ENCODE measurements at places on chromosomes 3 and 15.
A peak's percentile ranks its signal among the peaks of the same experiment; 100 is the strongest.

- DNase-seq, result no peak
Observed at GRCh38 chr3:145384307-145384706, 776.7 kb downstream of the PLOD2 start.

- DNase-seq, result no peak
Observed at GRCh38 chr15:92415639-92416297, 22.1 kb downstream of the ST8SIA2 start.

DNA sequence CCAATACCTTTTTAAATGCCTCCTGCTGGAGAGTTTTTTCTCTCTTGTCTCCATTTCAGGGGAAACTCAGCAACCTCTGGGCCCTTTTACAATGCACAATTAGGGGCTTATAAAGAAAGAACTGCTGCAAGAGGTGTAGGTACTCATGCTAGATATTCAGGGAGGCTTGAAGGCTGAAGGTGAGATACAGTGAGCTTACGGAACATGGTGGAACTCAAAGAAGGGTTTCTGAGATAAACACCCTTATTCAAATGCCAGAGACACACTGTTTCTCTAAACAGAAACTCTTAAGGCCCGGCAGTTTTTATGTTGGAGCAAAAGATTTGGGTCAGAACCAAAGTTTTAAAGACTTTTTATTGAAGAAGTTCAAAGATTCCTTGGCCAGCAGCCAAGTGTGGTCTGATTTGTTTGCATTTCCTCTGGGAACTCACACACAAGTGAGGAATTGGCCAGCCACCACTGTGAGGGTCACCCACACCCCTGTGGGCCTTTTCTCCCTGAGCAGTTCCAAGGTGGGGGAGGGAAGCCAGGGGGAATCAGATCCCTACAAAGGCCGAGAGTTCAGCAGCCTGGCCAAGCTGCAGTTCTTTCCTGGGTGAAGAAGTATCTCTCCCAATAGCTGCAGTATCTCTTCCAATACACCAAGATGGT, 47.8 kb downstream of the TNFAIP8L3 start:
- no peak for DNase-seq

GRCh38 chr15:65901336-65901735, 32.0 kb downstream of the RAB11A start:
- no peak for DNase-seq

DNA sequence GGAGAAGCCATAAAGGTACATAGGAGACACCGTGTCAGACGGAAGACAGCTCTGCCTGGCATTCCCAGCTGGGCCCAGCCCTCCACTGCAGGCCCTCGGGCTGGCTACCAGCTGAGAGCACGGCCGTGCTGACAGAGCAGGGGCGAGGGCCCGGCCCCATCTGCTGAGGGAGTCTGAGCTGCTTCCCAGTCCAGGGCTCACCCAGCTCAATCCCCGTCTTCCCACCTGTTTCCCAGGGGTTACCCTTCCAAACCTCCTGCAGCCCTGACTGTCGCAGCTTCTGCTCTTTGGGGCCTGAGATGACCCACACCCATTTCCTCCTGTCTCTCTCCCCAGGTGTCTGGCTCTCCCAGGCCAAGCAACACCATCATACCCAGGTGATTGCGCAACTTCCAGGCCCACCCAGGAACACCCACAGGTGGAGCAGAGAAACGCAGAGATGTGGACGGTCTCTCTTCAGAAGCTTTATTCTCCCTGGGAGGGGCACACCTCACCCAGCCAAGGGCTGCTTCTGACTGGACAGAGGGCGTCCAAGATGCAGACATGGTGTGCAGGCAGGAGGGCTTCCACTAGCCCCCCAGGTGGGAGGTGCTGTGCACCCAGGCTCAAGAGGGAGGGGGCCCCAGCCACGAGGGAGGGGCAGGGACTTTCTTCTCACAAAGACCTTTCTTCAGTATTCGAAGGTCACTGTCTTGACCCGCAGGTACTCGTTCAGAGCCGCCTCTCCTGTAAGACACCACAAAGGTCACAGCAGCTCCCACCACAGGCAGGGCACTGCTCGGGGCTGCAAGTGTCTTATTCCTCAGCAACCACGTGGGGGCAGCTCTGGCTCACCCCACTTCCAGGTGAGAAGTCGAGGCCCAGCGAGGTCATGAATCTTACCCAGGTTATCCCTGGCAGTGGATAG, 19.4 kb upstream of the SLC41A3 start:
- no peak for DNase-seq

GRCh38 chr3:177196456-177197040, 734 bp downstream of the TBL1XR1 start:
- no peak for DNase-seq

DNA sequence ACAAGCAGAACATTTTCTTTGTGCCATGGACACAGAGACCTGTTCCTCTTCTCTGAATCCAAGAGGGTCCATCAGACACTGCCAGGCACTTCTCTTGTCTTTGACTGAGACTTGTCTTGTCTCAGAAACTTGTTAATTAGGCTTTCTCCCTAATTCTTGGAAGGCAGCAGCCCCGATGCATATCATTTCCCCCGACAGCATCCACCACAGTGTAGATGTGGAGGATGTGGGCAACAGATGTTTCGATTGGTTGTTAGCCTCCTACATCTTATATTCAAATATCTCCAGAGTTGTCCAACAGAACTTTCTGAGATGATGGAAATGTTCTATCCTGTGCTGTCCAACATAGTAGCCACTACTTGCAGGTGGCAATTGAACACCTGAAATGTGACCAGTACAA, 15.5 kb downstream of the GASK1A start:
- DNase-seq, result no peak

GRCh38 chr15:26660241-26660640, 112.6 kb downstream of the GABRB3 start:
- no peak for DNase-seq

GRCh38 chr3:148026009-148026588, 616.9 kb downstream of the ZIC1 start:
- DNase-seq, result no peak

DNA sequence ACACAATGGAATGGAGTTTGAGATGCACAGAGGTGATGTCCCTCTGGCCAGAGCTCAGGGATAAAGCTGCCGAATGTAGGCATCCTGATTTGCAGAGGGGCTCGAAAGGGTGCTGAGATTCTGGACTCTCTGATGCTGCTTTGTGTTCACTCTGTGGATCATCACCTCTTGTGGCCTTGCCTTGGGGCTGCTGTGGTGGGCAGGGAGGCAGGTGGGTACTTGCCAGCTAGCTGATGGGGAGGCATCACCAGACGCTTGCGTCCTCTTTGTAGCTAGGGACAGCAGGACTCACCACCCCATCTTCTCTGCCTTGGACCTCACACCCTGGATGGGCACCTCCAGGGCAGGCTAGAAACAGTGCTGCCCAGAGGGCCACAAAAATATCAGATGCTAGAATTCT, 14.6 kb upstream of the RASGRF1 start:
- DNase-seq, result no peak

DNA sequence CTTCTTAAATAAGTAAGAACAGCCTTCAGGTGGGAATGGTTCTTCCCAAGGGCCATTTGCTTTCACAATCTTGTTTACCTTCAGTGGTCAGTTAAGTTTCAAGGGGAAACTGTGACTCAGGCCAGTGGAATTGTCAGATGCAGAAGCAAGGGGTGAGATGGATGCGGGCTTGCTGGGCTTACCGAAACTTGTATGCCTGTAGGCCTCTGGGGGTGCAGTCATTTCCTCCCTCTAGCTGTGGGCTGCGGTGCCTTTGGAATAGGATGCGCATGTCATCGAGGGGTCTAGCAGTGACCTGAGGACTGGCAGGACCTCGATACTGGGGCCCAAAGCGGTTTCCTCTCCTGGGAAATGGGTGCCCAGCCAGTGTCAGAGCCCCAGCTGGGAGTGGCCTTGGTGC, 121.6 kb downstream of the EEFSEC start:
- no peak for DNase-seq

DNA sequence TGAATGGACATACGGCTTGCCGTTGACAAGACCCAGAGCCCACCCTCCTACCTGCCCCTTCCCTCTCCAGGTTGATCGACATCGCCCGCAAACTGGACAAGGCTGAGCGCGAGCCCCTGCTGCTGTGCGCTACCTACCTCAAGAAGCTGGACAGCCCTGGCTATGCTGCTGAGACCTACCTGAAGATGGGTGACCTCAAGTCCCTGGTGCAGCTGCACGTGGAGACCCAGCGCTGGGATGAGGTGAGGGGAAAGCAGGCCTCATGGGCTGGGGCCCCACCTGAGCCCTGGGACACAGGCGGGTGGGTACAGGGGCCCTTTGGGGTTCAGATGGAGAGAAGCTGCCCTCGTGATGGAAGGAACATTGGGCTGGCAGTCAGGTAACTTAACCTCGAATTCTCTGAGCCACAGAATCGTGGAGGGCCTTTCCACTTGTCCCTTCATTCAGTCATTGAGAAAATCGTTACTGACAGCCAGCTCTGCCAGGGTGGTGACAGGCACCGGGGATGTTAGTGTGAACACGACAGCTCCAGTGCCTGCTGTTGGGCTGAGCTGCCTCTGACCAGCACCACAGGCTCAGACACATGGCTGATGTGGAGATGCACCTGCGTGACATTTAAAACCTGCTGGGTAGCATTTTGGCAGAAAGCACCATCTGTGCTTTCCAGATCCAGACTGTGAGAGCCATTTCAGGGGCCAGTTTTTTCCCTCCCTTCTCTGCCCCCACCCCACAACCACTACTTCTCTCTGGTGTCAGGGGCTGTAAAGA, 25.6 kb upstream of the RHO start:
- no peak for DNase-seq

DNA sequence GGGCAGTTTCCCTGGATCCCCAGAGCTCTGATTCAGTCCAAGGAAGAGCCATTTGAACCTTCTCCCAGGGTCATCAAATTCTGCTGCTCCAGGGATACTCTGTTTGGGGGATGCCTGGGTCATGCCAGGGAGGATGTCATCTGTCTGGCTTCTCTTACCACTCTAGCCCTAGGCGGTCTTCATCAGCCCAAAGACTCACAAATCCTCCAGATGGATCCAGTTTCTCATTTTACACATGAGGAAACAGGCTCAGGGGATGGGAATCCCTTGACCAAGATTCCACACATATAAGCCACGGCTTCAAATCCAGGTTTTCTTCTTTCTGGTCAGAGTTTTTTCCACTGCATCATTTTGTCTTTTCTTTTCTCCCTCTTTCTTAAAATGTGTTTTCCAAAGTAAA, 36.7 kb downstream of the SLC28A1 start:
- no peak for DNase-seq

DNA sequence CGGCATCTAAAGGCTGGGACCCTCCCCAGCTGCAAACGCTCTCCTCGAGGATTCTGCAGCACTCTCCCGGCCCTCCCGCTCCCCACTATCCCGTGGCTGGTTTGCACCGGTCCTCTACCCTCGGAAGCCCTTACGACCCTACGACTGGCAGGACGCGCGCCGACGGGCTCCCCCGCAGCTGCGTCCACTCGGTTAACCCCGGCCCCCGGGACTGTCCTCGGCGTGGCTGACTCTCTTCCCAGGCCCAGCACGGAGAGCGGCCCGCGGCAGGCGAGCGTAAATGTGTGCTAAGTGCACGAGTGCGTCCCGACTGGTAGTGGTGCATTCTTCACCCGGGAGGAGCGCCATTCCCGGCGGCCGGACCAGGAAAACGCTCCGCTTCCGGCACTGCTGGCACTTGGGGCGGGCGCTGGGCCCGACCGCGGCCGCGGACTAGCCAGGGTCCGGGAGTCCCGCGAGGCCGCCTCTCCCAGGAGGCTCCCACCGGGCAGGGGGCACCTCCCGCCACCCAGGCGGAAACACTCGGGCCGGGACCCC, 508 bp downstream of the GORASP1 start:
- no peak for DNase-seq

DNA sequence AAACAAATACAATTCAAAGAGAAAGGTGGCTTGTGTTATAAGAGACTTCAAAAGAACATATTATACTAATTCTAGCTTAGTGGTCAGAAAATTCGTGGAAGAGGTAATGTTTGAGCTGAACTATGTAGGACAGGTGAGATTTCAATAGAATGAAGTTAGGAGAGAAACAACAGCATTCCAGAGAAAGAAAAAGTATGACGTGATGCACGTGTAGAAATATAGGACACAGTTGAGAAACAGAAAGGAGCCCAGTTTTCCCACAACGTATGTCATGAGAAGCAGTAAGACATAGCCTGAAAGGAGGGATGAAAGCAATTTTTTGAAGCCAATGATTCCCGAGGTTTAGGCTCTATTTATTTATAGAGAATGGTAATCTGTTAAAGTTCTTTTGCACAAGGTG, 18.7 kb upstream of the P3H2 start:
- DNase-seq, result no peak

DNA sequence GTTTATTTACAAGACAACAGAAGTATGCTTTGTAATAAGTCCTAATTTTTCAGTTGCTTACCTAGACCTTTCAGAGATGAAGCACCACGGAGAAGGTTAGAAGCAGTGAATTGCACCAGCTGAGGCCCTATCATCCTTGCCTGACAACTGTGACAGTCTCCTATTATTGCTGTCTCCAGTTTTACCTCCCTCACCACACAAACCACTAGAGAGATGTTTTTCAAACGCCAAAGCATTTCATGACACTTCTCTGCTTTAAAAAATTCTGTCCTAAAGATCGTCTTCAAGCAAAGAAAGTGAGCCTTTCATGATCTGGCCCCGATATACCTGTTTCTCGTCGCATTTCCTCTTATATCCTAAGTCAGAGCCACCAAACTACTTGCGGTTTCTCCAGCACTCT, 72.3 kb upstream of the TSPAN3 start:
- DNase-seq, result no peak

DNA sequence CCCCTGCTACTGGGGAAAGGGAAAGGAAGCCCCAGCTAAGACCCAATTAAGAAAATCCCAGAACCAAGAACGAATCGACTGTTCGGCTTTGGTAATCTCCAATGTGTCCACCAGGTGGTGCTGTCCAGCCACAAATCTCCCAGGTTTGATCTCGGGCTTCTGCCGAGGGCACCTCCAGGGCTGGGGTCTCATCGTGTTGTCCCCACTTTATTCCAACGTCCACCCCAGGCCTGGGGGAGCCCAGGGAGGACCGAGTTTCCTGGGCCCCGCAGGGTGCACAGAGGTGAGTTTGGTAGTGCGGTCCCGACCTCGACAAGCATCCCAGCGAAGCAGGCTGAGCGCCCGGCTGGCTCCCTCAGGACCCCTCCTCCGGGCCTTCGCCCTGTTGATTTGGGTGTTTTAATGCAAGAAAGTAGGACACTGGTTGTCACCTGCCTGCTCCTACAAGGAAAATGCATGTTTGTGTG, 185.1 kb downstream of the GOLGA6L6 start:
- DNase-seq, result peak; percentile 77

GRCh38 chr15:92051716-92052115, 198.2 kb downstream of the SLCO3A1 start:
- DNase-seq, result no peak

DNA sequence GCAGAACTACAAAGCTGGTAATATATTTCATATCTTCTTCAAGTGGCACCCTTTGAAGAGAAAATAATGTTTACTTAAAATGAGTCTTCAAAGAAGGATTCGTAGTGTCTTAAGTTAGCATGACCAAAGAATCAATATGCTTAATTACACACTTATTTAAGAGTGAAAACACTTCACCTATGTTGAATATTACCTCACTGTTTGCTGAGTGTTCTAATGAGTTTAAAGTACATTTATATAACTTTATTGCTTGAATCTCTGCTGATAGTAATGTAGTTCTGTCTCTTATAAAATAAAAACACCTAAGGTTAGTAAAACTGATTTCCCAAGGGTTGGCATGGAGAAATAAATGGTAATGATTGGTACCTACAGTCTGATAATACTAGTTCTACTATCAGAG, 143.3 kb upstream of the SLC2A2 start:
- DNase-seq, result no peak

- DNase-seq, result no peak
Observed at GRCh38 chr3:11539218-11539617, 104.5 kb downstream of the VGLL4 start.

Measured in T-helper 9 cell (primary cell).